ENCODE measurements at places on chromosomes 3 and 15.
A peak's percentile ranks its signal among the peaks of the same experiment; 100 is the strongest.

DNA sequence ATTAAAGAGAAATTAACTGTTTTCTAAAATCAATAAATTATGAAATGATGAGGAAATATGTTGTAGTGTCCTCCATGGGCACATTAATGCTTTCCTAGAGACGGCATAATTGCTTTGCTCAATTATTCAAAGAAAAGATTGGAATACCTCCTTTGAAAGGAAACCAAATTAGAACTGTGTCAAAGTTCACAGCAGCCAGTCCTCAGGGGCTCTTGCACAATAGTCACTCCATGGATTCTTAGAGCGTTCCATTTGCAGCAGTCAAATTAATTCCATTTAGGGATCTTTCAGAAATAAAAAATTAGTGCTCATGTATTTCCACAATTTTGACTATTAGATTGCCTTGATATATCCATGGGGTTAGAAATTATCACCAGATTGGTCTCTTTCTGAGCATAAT lies 841.6 kb upstream of the DPPA4 start:
- no peak for DNase-seq
- H3K27me3 ChIP-seq = no peaks in the 10 kb centered on the region
- peaks cover 10% of the 10 kb centered on the region for H3K4me1 ChIP-seq
- H3K36me3 ChIP-seq = no peaks in the 10 kb centered on the region
- no peak overlapping the region for H3K4me3 ChIP-seq

GRCh38 chr15:68503791-68504680 lies 72.1 kb upstream of the ITGA11 start:
- no peak overlapping the region for H3K27ac ChIP-seq
- no peak overlapping the region for H3K4me3 ChIP-seq
- no peaks in the 10 kb centered on the region for H3K36me3 ChIP-seq

DNA sequence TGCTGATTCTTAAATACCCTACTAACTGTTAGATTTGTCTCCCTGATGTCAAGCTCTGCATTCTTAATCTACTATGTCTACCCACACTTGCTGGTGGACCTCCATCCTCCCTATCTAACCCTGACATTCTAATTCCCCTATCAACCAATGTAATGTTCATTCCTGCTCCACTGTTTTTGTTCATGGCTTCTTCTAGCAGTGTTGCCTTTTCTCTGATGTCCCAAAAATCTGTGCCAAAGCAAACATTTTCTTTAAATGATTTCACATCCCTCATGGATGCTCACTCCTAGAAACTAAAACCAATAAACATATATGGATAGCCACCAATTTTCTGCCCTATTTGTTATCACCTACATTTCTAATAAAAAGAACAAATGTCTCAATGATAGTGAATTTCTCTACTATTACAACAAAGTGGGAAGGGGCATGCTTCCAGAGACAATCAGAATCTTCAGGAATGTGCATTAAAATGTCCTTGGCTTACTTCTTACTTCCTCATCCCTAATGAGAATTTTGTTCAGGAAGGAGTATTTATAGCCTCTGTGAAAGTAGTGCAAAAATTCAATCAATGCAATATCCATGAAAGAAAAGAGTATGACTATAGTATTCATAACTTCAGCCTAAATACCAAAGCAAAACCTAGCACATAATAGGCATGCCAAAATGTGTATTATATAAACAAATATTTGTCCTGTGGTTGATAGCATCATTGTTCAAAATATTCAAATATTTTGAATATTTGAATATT lies 273.3 kb downstream of the ZNF385D start:
- peaks cover 7% of the 10 kb centered on the region for H3K4me1 ChIP-seq
- DNase-seq = no peak
- no peaks in the 10 kb centered on the region for H3K27me3 ChIP-seq
- no peaks in the 10 kb centered on the region for H3K36me3 ChIP-seq
- H3K4me3 ChIP-seq = no peak overlapping the region

- no peak overlapping the region for H3K4me3 ChIP-seq
- DNase-seq = no peak
- H3K36me3 ChIP-seq = no peaks in the 10 kb centered on the region
These were observed 1106.8 kb downstream of the ROBO1 start for GRCh38 chr3:78660957-78661356.

DNA sequence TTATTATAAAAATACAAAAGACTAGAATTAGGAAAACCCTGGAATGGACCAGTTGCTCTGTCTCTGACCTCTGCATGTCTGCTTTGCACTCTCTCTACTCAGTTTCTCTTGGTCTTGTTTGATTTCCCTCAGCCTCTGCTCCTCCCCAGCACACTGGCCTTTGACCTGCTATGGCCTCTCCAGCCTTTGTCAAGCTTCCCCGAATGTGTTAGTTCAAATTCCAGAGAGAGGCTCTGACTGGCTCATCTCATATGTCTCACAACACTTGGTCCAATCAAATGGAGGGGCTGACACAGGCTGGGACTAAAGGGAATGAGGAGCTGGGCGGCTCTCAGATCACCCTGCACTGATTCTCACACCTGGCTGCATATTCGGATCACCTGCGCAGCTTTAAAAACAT lies 52.4 kb upstream of the CMTM8 start:
- H3K4me1 ChIP-seq = no peaks in the 10 kb centered on the region
- DNase-seq = no peak
- no peak overlapping the region for H3K4me3 ChIP-seq
- no peaks in the 10 kb centered on the region for H3K27me3 ChIP-seq

DNA sequence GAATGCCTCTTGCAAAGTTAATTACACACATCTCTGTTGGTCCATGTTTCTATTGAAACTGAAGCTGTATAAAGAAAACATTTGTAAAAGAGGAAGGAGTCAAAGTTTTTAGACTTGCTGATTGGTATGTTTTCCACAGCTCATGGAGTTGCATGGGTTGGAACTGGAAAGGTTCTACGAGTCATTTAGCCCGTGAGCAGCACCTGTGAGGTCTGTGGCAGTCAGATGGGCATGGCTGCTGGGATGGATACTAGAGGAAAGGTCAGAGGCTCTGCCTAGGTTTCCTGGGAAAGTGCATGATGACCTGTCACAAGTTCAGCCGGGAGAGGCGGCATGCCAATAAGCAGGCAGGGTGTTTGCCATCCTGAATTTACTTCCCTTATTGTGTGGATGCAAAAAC lies 155.4 kb downstream of the CACNA1D start:
- no peak overlapping the region for H3K27ac ChIP-seq
- no peak for DNase-seq

- H3K4me3 ChIP-seq = no peak overlapping the region
- H3K36me3 ChIP-seq = no peaks in the 10 kb centered on the region
- no peaks in the 10 kb centered on the region for H3K27me3 ChIP-seq
- H3K27ac ChIP-seq = no peak overlapping the region
- H3K4me1 ChIP-seq = no peaks in the 10 kb centered on the region
- no peak for DNase-seq
These were observed 165.1 kb upstream of the ATP10A start for GRCh38 chr15:26028086-26028740.

DNA sequence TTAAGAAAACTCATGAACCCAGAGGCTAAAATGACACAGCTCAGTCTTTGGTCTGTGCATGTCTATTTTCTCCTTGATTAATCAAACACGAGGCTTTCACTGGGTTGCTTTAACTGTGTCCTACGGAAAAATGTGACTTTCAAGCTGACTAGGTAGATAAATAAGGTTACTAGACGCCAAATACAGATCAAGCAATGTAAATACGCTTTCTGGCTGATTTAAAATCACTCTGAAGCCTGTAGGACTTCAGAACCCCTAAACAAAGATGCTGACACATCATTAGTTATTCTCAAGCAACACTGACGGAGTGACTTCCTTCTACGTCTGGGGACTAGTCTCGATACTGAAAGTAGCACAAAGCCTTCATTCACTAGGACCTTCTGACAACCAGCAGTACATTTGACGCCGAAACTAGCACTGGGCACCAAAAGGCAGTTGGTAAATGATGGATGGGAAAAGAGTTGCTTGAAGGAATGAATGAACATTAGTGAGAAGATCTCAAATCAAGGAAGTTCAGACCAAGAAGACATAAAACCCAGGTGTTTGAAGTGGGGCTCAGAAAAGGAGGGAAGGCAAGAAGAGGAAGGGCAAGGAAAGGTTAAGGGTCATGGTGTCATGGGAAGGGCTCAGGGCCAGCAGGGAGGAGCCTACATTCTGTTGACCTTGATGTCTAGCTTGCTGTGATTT lies 67.1 kb upstream of the CDV3 start:
- no peak overlapping the region for H3K4me3 ChIP-seq
- H3K27ac ChIP-seq = no peak overlapping the region
- no peaks in the 10 kb centered on the region for H3K4me1 ChIP-seq
- no peak for DNase-seq
- H3K36me3 ChIP-seq = no peaks in the 10 kb centered on the region
- H3K27me3 ChIP-seq = no peaks in the 10 kb centered on the region

DNA sequence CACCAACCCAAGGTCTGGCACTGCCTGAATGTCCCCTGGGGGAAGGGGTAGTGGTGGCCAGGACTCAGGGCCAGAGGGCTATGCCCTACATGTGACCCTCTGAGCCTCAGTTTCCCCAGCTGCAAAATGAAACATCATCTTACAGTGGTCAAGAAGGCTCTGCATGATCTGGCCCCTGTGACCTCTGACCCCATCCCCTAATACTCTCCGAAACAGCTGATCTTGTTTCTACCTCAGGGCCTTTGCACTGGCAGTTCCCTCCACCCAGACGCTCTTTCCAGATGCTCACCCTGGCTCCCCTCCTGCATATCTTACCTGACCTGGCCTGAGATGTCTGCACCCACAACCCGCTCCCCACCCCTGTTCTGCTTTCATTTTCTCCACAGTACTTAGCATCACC lies 21.8 kb downstream of the PLXND1 start:
- no peaks in the 10 kb centered on the region for H3K27me3 ChIP-seq
- DNase-seq = no peak
- H3K4me1 ChIP-seq = peaks cover 45% of the 10 kb centered on the region
- no peak overlapping the region for H3K4me3 ChIP-seq

DNA sequence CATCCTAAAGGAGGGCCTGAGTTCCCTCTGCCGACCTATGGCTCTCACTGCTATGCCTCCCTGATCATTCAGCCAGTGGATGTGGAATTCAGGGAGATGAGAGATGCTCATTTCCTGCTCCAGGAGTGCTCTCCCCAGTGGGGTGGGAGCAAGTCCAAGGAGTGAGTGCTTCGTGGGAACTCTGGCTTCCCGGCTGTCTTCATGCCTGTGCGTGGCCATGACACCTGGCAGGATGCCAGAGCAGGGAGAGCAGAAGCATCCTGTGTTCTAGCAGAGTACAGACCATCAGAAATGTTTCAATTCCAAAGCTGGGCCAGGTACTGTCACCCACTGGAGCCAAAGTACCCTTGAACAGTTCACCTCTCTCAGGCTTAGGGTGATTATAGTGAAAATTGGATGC lies 45.1 kb downstream of the APH1B start:
- H3K4me1 ChIP-seq = no peaks in the 10 kb centered on the region
- H3K27me3 ChIP-seq = no peaks in the 10 kb centered on the region
- DNase-seq = peak; percentile 26
- H3K4me3 ChIP-seq = no peak overlapping the region
- H3K27ac ChIP-seq = no peak overlapping the region
- no peaks in the 10 kb centered on the region for H3K36me3 ChIP-seq

DNA sequence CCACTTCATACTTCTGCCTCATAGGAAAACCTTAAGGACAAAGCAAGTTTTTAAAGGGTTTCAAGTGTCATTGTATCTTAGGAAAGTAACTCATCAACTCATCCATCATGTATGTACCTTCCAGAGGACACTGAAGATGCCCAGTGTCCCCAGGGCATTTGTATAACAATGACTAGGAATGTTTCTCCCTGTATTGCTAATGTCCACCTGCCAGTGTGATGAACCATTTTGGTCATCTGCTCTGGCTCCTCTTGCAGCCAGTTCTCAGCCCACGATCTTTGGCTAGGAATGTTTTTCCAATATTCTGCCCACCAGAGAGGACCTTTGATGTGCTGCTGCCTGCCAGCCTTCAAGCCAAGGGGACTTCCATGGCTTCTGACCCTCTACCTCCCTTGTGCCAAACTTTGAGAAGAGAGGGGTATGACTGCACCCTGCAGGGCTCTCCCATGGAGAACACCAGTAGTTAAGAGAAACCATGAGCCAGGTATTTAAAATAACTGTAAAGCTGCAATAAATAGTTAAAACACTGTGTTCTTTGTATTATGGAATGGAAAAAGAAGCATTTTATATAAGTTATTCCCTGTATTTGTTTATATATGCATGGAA lies 11.4 kb downstream of the LMOD3 start:
- H3K27ac ChIP-seq = no peak overlapping the region
- peaks cover 24% of the 10 kb centered on the region for H3K4me1 ChIP-seq
- no peak for DNase-seq
- H3K27me3 ChIP-seq = no peaks in the 10 kb centered on the region
- no peak overlapping the region for H3K4me3 ChIP-seq

DNA sequence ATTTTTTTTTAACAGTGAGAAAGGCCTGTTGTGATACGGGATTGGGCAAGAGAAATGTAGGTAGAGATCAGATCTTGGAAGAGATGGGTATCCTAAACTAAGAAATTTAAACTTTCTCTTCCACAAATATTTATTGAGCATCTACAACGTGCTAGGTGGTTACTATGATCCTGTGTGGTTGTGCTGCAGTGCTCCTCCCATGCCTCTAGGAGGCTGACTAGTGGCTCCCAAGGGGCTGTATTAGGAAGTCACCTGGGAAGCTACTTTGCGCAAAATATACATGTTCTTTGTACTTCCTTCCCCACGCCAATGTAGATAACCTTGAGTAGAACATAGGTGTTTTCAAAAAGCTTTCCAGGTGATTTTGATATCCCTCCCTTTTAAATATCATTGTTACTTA lies 27.2 kb downstream of the USP3 start:
- DNase-seq = no peak
- H3K27ac ChIP-seq = no peak overlapping the region
- H3K4me3 ChIP-seq = no peak overlapping the region
- H3K4me1 ChIP-seq = peaks cover 23% of the 10 kb centered on the region
- no peaks in the 10 kb centered on the region for H3K27me3 ChIP-seq

GRCh38 chr3:61663356-61664104 lies 102.2 kb downstream of the PTPRG start:
- no peak overlapping the region for H3K4me3 ChIP-seq

DNA sequence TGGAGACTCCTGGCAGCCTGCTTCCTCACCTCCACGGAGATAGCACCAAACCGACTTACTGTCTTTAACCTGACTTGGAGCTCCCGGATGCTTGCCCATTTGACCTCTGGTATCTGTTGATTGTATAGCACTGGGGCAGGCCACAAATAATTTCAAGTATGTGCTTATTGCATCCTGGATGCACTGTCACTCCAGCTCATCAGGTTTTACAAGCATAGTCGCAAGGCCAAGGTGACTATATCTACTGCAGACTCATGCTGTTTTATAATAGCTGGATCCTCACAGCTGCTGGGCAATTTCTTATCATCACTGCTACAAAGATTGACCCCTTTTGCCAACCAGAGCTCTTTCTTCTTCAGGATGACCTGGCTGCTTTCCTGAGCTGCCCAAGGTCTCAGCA lies 45.6 kb downstream of the PEX5L start:
- H3K4me1 ChIP-seq = no peaks in the 10 kb centered on the region
- no peak for DNase-seq
- H3K36me3 ChIP-seq = no peaks in the 10 kb centered on the region

DNA sequence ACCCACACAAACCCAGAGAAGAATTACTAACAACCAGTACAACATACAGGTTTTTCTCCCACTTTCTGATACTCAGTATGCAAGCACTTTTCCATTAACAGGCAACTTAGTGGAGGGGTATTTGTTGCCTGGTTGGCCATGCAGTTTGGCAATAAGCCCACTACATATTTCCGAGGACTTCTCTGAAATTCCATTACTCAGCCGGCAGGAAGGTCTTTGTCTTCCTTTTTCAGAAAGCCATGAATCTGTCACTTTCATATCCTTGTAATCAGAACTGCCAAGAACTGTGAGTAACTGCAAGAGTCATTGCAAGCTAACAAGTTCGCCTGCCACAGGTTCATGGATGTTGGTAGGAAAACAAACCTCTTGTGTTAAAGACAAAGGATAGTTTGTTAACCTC lies 422.3 kb upstream of the ROBO1 start:
- H3K36me3 ChIP-seq = no peaks in the 10 kb centered on the region
- no peaks in the 10 kb centered on the region for H3K4me1 ChIP-seq
- no peak overlapping the region for H3K4me3 ChIP-seq
- H3K27me3 ChIP-seq = no peaks in the 10 kb centered on the region
- no peak overlapping the region for H3K27ac ChIP-seq
- no peak for DNase-seq
